Daoy (cell line): ENCODE measurements at places on chromosomes 2 and 18. TPM values are rescaled to one million over a fixed set of nuclear protein-coding genes. Genes with fewer than 3 reads are reported as not detected.

Gene CDH19
- not detected in 2 replicates for total RNA-seq

DNA sequence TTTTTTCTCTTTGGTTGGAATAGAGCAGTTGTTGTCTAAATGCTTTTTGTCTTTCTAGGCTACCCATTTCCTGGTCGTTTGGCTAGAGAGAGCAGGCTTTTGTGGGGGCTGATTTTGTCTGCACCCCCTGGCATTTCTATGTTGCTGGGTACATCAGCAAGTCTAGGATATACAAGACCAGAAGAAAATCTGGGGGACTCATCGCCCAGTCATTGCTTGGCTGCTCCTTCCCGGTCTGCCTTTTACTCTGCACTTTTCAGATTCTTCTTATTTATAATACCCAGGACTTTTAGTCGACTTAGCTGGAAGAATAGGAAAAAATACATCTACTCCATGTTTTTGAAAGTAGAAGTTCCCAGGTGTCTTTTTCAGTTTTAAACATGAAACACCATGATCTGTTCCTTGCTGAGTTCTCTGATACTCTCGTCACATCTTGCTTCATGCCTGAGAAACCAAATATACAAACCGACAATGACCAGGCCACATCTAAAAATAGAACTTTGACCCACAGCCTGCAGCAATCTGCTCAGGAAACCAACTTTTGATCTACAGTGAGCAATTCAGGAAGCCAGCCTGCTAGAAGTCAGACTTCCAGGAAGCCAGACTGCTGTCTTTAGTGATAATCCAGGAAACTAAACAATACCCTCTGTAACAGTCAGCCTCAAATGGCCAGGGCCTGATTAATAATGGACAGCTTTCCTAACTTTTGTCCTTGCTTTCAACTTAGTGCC lies 163.8 kb upstream of the MEX3C start:
- DNase-seq, result no peak

- DNase-seq, result no peak
These were observed 20.8 kb downstream of the ATF2 start for GRCh38 chr2:175147186-175147585.

- peak; percentile 37 for DNase-seq
These were observed 15.5 kb upstream of the SLC20A1 start for GRCh38 chr2:112630268-112630667.

Gene SCYGR8
- total RNA-seq, result not detected in 2 replicates

DNA sequence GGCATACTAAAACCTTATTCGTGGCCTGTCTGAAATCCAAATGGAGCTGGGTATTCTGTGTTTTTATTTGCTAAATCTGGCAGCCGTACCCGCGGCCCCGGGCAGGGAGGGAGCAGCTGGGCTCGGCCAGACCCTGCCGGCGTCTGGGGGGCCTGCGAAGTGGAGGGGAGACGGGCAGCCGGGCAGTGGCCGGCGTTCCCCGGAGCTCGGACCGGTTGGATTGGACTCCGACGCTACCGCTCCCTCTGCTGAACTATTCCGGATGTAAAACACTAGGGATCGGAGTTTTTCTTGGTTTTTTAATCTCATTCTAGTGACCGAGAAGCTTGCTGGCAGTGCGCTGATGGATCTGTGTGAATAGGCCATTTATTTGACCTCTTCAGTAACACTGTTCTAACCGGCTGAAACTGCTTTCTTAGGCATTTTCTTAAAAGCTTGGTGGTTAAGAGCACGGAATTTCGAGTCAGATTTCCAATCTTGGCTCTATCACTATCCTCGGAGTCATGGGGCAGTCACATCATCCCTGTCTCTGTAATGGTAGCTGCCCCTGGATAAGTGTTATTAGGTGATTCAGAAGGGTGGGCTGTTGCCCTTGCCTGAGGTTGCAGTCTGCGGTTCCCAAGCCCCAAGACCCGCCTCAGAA lies 694 bp downstream of the UNC50 start:
- peak; percentile 35 for DNase-seq

Gene EFR3B
- total RNA-seq, result 2.0 and 4.3 TPM in 2 replicates

Gene CHRNG
- total RNA-seq, result not detected in 2 replicates

GRCh38 chr18:53417003-53417402 lies 807.5 kb downstream of the MBD2 start:
- DNase-seq, result no peak

DNA sequence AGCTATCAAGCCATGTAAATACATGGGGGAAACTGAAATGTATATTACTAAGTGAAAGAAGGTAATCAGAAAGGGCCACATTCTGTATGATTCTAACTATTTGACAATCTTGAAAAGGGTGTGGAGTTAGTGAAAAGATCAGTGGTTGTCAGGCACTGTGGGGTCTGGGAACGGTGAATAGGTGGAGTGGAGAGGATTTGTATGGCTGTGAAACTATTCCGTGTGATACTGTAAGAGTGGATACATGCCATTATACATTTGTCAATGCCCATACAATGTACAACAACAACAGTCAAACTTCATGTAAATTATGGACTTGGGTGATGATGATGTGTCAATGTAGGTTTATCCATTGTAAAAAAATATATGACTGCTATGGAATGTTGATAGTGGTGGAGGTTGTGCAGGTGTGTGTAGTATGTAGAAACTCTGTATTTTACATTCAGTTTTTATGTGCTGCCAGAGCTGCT lies 1116.2 kb downstream of the SUCLG1 start:
- DNase-seq, result no peak

DNA sequence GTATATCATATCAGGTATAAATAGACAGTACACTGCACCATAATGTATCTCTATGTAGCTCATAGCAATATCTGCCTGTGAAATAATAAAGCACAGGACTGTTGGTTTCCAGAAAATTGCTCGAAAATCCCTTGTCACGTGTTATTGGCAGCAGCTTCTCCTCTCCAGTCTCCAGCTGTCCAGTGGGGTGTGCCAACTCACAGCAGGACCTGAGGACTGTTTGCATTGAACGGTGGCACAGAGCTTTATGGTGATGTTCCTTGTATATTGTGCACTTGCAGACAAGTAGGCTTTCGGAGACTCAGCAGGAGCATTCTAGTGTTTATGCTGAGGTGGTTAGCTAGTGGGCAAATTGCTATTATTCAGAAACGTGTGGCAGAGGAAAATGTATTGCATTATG lies 182.2 kb upstream of the ATP5MC3 start:
- no peak for DNase-seq

DNA sequence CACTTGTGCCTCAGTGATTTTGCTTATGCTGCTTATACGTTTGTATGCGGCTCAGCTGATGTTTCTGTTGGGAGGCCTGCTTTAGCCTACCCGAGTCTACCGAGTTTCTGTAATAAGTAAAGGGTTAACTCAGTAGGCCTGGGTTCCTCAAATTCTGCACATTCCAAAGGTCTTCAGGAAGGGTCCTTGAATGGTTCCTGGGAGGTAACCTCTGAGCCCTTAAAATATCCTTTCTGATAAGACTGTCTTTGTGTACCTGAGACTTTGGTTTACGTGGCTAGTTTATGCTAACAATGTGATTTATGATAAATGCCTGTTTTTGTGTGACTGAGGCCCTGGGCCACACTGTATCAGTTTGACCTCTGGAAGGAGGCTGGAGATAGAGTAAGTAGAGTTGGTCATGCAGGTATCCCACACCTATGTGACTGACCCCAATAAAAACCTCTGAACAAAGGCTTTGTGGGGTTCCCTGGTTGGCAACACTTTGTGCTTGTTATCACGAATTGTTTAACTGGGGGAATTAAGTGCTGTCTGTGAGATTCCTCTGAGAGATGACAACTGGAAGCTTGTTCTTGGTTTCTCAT lies 18.9 kb upstream of the PNPT1 start:
- DNase-seq, result no peak

Gene AMMECR1L
- 11.9 and 12.1 TPM in 2 replicates for total RNA-seq

Gene DSEL
- total RNA-seq, result 0.06 and 0.18 TPM in 2 replicates

GRCh38 chr2:180033993-180034894 lies 27.1 kb upstream of the CWC22 start:
- peak; percentile 77 for DNase-seq

DNA sequence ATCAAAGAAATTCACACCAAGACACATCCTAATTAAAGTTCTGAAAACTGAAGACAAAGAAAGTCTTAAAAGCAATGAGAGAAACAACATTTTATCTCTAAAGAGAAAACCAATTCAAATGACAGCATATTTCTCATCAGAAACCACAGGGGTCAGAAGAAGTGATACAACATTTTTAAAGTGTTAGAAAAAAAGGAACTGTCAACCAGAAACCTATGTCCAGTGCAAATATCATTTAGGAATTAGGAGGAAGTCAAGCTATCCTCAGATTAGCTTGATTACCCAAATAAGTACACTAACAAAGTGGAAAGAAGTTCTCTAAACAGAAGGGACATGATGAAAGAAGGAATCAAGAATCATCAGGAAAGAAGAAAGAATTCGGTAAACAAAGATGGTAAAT lies 59.5 kb upstream of the BCL2L11 start:
- no peak for DNase-seq

Gene ITM2C
- 41.8 and 41.9 TPM in 2 replicates for total RNA-seq

DNA sequence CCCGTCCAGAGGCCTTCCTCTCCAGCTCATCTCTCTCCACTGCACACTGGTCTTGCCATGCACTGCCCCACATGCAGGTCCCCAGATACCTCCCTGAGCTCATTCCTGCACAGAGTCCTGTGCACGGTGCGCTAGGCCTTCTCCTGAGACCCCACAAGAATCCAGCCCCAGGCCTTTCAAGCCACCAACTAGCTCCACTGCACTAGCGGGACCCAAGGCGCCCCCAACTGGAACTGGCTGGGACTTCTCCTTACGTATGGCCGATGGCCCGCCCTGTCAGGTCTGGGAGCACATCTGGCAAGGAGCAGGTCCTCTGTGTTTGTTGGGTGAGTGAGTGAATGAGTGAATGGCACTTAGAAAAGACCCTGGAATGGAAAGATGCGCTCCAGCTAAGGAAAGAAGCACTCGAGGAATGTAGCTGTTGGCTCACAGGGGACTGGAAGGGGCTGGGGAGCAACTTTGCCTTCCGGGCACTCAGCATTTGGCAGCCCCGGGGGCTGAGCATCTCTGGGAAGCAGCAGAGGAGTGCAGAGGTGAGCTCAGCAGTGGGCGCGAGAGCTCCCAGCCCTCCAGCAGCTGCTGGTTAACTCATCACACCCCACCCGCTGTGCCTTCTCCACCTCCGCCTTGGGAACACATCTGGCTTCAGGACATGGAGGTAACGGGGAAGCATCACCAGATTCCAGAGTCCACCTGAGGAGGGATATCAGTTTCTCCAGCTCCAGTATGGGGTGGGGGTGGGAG lies 223.1 kb downstream of the GLI2 start:
- DNase-seq, result no peak

- no peak for DNase-seq
These were observed 84.8 kb downstream of the ADCYAP1 start for GRCh38 chr18:989425-989824.

DNA sequence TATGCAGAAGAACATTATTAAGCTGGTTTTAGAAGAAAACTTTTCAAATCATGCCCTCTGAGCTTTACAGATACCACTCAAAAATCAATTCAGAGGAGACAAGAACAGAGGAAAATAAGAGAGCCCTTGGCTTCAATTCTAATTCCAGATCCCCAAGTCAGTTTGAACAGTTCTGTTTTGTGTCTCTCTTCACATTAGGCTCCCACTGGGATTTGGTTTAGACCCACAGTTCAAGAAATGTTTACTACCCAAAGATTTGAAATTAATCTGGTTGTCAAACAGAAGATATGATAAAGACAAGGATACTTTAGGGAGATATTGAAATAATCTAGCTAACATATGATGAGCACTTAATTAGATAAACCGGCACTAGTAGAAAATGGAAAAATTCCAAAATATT lies 329.5 kb downstream of the RAD51AP2 start:
- DNase-seq, result no peak

GRCh38 chr18:77162580-77162979 lies 30.0 kb upstream of the MBP start:
- DNase-seq, result peak; percentile 65
